Psoas muscle (tissue), 8 donors: ENCODE measurements at places on chromosomes 7 and 10. TPM values are rescaled to one million over a fixed set of nuclear protein-coding genes. Genes with fewer than 3 reads are reported as not detected.

GRCh38 chr7:43756368-43757072 is 2.0 kb upstream of the BLVRA start:
- DNase-seq: no peak

DNA sequence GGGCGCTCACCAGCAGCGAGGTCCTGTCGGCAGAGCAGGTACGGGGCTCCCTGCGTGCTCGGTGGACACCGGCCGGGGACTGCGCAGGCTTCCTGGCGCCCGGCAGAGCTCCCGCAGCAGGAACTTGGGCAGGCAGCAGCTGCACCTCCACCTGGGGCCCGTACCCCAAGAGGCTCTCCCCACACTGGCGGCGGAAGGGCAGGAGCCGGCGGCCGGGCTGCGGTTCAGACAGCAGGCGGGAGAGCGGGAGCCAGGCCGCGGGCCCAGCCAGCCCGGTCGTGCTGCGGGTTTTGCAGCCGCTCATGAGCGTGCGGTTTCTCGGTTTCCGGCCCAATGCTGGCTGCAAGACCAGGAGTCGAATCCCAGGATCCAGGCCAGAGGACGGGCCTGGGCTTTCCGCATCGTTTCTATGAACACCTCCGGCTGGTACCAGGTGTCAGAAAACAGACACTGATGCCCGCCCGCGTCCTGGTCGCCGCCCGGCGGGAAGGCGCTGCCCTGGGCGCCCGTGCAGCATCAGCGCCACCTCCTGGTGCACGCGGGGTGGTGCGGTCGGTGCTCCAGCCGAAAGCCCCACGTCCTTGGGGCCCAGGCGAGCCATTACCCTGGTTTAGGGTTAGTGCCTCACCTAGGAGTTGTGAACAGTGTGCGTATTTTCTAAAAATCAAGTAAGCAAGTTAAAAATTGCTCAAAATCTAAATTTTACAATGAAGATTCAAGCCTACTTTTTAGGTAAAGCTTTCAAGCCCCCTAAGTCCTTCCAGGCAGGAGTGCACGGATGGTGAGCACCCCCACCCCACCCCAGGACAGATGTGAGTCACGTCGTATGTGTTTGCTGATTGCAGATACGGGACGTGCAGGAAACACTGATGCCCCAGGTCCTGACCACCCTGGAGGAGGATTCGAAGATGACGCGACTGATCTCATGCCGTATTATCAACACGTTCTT is 47.4 kb upstream of the PRKAR1B start:
- peak; percentile 80 for DNase-seq

PNLIPRP2 gene
- polyA plus RNA-seq: 0.16 TPM

DNA sequence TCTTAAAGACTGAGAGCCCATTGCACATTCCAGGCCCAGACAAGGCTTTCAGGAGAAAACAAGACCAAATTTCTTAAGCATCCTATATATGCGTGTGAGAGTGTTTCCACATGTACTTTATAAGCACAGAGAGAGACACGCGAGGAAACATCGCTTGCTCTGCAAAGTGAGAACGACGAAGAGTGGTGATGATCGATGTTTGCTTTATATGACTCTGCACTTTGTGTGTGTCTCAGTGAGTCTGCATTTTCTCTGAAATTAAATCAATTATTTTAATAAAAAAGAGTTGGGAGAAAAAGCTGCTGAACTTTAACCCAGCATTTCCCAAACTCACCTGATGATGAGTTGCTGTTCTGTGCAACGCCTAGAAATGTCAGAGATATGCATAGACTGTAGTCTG is 61.7 kb upstream of the ZMIZ1 start:
- DNase-seq: no peak

DNA sequence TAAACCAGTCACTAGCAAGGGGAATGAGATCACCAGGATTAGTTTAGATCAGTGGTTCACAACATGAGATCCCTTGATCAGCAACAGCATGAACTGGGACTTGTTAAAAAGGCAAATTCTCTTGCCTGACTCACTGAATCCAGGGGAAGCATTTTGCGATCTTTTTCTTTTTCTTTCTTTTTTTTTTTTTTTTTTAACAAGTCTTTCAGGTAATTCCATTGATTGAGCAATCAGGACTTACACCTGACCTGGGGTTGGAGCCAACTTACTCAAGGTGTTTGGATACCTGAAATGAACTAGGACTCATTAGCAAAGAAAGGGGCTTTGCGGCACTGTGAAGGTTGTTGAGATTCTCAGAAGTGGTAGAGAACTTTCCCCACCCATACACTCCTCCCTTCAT is 47.1 kb upstream of the PRR15 start:
- DNase-seq: no peak

LIPJ gene
- 0.03 TPM for polyA plus RNA-seq

- no peak for DNase-seq
Observed at GRCh38 chr10:11320809-11321520, 290.5 kb downstream of the USP6NL start.

- no peak for DNase-seq
Observed at GRCh38 chr7:94323844-94324243, 70.9 kb upstream of the COL1A2 start.

- DNase-seq: peak; percentile 28
Observed at GRCh38 chr10:132507409-132507955, 30.1 kb upstream of the INPP5A start.

DNA sequence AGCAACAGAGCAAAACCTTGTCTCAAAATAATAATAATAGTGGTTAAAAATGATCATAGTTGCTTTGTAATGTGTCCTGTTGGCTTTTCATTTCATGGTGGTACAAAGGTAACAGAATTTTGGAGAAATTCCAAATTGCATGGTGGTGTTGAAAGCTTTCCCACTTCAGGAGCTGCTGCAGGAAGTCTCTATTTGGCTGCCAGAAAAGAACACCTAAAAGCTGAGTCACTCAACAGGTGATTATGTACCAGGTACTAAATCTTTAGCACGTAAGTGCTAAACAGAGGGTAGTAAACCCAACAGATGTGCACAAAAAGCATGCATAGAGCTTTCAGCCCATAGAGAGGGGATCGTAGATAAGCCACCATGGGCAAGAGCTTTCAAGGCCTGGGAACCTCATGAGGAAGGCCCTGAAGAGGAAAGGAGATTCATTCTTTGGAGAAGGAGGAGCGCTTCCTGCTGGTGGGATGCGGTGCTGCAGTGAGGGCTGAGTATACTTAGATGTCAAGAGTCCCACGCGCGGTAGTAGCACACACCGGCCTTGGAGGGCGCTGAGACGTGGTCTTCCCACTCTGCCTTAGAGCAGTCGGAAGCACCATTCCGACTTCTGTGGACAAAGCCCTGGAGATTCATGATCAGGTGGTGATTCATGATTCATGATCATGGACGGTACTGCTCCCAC is 118.7 kb downstream of the RALA start:
- no peak for DNase-seq

- no peak for DNase-seq
Observed at GRCh38 chr10:26911811-26912461, 51.2 kb upstream of the ABI1 start.

DNA sequence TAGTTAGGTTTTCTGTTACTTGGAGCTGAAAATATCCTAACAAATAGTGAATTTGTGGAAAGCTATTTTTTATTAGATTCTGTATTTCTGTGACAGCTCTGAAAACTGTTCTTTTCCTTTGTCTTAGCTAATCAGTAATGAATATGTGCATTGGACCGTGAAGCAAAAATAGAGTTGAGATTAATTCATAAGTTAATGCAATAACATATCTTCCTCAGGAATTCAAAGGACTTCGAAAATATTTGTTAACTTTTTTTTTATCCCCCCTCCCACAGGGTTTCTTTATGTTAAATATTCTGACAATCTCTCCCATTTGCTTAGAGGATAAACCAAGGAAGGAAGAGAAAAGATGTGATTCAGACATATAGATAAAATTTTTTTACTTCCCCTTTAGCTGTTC is 101.4 kb downstream of the PODXL start:
- no peak for DNase-seq

GRCh38 chr7:46282155-46282554 is 361.1 kb upstream of the IGFBP3 start:
- no peak for DNase-seq

DNA sequence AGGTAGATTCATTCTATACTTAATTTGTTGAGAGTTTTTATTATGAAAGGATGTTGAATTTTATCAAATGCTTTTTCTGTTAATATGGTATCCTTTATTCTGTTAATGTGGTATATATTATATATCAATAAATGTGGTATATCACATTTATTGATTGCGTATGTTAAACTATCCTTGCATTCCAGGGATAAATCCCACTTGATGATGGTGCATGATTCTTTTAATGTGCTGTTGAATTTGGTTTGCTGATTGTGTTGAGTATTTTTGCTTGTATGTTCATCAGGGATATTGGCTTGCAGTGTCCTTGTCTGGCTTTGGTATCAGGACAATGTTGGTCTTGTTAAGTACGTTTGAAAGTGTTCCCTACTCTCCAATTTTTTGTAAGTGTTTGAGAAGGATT is 11.9 kb downstream of the LRMDA start:
- no peak for DNase-seq

GFRA1 gene
- polyA plus RNA-seq: 5.0 TPM

PDE6C gene
- polyA plus RNA-seq: not detected

ADAP1 gene
- 0.56 TPM for polyA plus RNA-seq

GRCh38 chr10:13990392-13990805 is 340.3 kb downstream of the FRMD4A start:
- peak; percentile 70 for DNase-seq

GRCh38 chr10:77629775-77630506 is 7.7 kb downstream of the KCNMA1 start:
- no peak for DNase-seq

DNA sequence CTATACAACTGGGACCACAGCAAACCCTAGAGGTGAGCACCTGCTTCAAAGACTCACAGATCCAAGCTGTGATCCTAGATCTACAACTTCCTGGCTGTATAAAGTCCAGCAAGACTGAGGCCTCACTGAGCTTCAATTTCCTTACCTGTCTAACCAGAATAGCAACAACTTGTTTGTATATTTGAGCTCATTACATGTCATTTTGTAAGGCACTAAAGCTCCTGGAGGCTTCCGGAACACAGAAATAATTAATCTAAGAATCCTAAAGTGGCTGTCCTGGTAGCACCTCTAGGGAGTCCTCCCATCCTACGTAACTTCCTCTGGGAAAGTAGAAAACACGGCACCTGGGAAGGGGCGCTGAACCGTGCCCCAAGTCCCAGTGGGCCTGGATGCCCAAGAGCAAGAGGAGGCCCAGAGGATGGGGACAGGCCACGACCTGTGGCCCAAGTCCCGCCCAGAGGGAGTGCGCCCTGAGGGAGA is 39.4 kb downstream of the HK1 start:
- DNase-seq: no peak

GRCh38 chr10:124345521-124345920 is 73.2 kb downstream of the OAT start:
- DNase-seq: no peak

GRCh38 chr10:110009736-110010475 is 2.1 kb downstream of the ADD3 start:
- DNase-seq: no peak

DNA sequence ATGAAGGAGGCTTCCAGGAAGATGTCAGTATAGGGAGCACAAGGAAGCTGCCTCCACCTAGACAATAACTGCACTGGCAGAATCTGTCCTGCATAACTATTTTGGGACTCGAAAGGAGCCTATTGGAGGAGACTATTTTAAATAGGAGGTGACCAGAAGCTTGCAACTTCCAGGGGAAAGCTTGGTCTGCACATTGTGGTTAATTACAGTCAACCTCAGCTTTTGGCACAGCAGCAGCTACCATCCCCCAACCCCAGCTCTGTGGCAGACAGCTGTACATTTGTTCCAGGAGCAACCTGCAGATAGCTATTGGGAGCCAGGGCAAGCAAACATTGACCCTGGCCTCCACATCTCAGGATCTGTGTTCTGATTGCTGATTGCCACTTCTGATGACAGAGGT is 46.3 kb upstream of the NANOS1 start:
- DNase-seq: no peak

SUN1 gene
- 64.6 TPM for polyA plus RNA-seq

HUS1 gene
- 29.8 TPM for polyA plus RNA-seq

DNA sequence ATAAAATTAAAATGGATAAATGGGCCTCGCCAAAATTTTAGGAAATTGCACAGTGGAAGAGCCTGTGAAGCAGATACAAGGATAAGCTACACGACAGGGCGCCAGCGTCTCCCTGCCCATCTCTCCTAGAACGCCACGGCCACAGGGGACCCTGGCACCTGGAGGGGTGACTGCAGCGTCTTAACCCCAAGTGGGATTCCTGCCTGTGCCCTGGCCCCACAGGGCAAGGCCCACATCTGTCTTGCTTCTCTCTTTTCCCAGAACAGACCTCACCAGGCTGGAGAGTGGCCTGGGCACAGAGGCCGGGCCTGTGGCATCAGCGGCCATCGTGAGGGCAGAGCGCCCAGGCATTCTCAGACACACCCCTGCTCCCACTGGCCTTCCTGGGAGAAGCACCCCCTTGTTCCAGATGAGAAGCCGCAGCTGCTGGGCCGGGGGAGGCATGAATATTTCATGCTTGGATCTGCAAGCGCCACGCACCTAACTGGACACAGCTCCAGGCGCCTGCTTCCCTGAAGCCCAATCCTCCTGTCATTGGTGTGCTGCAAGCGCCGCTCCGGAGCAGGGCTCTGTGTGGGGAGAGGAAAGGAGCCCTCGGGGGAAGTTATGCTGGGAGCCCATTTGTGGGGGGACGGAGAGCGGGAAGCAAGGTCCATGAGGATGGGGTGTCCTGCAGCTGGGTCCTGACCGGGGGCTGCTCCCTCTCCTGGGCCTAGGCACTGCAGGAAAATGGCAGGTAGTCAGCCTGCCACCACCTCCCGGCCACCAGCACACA is 153.5 kb downstream of the ELFN1 start:
- no peak for DNase-seq

DNA sequence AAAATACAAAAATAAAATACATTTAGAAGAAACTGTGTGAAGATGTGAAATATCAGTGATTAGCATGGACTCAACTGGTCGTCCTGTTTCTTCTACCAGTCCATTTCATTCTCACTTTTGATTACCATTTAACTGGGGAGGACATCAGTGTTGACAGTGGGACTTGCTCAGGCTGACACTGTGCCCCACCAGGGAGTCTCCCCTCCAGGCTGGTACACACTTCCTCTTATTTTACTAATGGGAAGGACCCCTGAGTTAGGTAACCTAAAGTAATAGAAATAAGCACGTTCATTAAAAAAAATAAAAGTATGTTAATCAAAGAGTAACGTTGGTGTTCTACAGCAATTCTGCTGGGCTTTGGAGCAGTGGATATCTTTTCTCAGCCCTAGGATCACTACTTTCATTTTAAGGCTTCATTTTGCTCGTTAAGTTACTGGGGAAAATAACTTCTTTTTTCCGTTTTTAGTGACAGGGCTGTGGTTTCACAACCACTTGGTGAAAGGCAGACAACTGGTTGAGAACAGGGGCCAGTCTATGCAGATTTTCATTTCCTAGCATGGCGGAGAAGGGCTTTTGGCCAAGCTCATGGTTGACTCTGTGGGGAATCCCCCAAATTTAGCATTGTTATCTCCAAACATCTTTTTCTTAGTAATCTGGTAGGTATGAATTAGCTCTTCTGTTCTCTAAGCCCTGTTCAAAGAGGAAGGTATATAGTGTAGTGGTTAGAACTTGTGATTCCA is 2.1 kb downstream of the SNX10 start:
- DNase-seq: no peak

DNA sequence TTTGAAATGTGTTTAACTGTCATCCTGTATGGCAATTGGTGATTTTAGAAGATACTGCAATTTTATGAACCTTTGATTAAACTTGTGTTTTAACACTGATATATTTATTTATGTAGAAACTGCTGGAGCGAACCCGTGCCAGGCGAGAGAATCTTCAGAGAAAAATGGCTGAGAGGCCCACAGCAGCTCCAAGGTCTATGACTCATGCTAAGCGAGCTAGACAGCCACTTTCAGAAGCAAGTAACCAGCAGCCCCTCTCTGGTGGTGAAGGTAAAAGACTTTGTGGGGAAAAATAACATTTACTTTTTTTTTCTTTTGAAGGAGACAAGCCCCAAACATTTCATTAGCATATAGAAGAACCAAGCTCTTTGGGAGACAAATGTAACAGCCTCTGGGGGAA is 6.5 kb downstream of the ANLN start:
- no peak for DNase-seq
